ENCODE measurements at places on chromosomes 7 and 10. TPM values are rescaled to one million over a fixed set of nuclear protein-coding genes. Genes with fewer than 3 reads are reported as not detected.

MET gene
- 8.2 TPM for total RNA-seq

ST8SIA6 gene
- total RNA-seq, result not detected

EMX2 gene
- total RNA-seq, result not detected

TAS2R3 gene
- total RNA-seq, result 1.2 TPM

CALHM1 gene
- not detected for total RNA-seq
